ENCODE measurements at places on chromosomes 6 and 20.

GRCh38 chr6:150800674-150801314 is 64.7 kb upstream of the MTHFD1L start:
- no peak for DNase-seq

DNA sequence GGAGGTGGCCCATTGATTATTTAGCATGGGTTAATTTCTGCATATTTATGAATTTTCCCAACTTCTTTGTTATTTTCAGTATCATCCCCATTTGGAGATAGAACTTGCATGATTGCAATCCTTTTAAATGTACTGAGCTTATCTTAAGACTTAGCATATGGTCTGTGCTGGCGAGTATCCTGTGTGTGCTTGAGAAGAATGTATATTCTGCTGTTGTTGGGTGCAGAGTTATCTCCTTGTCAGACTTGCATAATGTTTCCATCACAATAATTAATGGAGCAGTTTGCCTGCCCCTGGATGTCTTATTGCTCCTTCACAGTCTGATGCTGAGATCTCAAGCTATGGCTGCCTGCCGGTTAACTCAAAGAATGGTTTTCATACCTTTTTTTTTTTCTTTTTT is 112.6 kb downstream of the CDYL start:
- DNase-seq = no peak

DNA sequence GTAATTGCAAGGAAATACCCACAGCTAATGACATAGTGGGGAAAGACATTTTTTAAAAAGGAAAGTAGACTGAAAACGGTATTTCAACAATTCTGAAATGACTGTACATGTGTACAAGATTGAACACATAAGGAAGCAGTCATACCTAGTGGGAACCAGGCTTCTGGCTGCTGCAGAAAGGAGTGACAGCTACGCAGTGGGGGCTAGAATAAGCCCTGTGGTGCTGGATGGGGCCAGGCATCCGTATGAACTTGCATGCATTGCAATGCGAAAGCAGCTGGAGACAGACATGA is 54.9 kb upstream of the GPR31 start:
- no peak for DNase-seq

GRCh38 chr20:30286157-30286556 is 971.3 kb upstream of the DEFB115 start:
- DNase-seq = no peak

DNA sequence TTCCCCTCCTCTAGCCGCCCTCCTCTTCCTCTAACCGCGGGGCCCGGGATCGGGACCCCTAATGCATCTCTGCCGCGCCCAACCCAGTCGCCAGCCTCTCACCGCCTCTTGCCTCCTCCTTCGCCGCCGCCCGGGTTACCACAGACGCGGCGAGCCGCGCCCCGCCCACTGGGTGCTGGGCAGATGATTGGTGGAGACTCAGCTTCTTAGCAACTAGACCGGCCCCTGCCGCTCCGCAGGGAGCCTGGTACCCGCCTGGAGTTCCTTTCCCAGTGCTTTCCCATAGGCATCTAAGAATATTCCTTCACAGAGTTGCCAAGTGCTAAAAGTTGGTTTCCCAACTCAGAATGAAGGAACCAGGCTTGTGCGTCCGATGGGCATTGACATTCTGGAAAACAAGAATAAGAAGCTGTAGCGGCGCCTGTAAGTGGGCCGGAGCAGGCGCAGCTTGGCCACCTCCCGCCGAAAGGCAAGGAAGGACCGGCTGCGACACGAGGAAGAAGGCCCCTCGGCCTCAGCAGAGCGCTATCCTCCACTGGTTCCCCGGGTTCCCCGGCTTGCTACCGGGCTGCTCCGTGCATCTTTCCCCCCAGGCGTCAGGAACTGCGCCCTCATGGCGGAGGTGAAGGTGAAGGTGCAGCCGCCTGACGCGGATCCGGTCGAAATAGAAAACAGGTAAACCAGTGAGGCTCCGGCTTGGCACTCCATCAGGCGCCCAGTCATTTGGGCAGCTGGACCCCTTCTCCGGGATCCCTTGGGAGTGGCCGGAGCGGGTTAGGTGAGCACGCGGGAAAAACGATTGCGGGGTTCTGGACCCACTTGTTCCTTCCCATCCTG is at the start of the genes DZANK1 and POLR3F:
TSS of gene DZANK1 (minus strand) at position 137 of the 837 bp plus-strand sequence. CDS start 1,672 bp downstream, outside the sequence.
TSS of gene POLR3F (plus strand) at position 497 of the 837 bp plus-strand sequence. CDS start at position 614, 117 bp downstream.
- DNase-seq = peak; percentile 97

DNA sequence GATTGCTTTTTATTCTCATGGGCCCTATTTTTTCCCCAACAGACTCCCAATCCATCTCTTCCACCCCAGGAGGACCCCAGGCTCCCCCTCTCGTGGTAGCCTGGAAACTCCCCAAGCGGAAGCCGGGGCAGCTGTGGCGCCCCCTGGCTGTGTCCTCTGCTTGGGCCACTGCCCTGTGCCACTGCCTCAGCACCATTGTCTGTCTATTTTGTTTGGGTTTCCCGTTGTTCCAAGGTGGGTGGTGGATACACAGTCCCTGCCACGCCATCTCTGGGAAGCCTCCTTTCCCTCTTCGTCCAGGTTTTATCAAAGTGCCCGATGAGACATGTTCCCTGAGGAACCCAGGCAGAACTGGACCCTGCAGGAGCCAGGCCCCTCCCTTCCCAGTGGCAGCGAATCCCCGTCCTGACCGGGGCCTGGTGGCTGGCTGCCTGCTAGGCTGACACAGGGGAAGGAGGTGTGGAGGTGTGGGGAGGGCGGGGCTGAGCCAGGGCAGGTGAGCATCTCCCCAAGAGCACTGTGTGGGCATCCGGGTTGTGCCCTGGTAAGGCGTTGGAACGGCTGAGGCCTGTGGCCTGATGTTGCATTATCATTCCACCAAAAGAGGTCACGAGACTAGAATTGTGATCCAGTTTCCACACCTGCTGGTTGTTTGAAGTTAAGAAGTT is 228.2 kb downstream of the CDH4 start:
- no peak for DNase-seq

GRCh38 chr20:58639182-58640146 is 11.6 kb upstream of the STX16 start:
- DNase-seq = peak; percentile 33

- DNase-seq = no peak
Measured at GRCh38 chr20:17957505-17958363, 10.9 kb downstream of the SNX5 start.

GRCh38 chr6:3350252-3350796 is 91.6 kb downstream of the PSMG4 start:
- DNase-seq = no peak

GRCh38 chr6:148082696-148083095 is 259.9 kb upstream of the SASH1 start:
- DNase-seq = no peak
